ENCODE measurements at places on chromosomes 3 and 15.

DNA sequence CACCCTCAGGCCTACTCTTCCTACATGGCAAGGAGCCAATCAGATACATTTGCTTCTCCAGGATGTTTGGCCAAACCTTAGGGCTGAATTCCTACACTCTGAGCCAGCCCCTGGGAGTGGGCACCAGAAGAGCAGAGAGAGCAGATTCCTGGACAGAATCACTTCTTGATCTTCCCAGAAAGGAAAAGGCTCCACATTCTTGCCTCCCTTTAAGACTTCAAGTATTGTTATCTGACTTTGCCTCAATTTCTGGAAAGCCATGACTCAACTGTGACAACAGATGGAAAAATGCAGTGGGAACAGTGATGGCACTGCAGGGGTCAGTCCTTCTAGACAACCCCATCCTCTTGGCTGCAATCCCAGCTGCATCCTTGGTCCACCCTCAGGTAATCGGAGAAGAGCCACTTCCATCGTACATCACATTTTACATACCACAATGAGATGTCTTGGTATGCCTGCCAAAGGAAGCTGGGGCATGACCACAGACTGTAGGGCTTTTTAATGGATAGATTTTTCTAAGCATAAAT lies 21.0 kb downstream of the SLCO2A1 start:
- DNase-seq: no peak

DNA sequence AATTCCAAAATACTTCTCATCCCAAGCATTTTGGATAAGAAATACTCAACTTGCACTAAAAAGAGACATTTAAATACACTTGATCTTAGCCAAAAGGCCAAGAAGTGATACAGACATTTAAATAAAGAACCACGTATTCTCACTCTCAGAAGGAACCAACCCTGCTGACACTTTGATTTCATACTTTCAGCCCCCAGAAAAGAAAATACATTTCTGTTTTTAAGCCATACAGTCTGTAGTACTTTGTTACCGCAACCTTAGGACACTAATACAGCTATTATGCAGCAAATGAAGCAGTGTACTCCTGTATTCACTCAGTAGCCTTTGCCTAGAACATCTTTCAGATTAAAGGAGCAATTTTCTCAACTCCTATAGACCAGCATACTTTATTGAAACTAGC lies 86.7 kb downstream of the TBC1D5 start:
- DNase-seq: no peak

GRCh38 chr15:63071288-63071909 lies 28.9 kb downstream of the TPM1 start:
- no peak for DNase-seq

DNA sequence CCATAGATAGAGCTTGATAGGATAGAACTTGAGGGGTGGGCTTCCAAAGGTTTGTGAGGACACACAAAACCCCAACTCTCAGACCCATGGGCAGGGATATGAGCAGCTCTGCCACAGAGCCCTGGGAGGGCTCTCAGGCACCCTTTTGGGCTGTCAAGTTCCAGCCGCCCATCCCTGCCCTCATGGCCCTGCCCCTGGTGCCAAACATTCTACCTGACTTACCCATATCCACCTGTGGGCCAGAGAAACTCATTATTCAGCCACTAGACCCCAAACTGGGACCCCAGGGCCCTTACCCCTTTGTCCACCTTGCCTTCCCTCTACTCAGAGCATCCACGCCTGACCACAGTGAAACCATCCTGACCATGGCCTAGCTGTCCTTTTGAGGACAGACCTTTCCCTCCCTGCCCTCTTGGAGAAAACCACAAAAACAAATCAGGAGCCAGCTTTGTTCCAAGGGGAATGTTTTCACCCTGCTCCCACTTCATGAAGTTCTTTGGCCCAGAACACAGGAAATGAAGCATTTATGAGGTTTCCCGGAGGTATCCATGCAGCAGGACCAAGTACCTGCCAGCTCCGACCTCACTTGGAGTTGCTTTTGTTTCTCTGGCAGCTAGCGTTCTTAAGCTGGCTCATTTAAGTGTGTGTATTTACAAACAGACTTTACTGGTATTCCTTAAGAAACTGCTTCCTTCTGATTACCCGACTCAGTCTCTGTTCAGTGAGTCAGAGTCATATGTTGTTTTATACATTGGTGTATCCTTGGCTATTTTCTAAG lies 34.2 kb upstream of the GALNT15 start:
- no peak for DNase-seq

GRCh38 chr3:65444447-65444815 lies 594.3 kb downstream of the MAGI1 start:
- no peak for DNase-seq

- no peak for DNase-seq
Measured at GRCh38 chr3:6251612-6252400, 609.1 kb upstream of the GRM7 start.

DNA sequence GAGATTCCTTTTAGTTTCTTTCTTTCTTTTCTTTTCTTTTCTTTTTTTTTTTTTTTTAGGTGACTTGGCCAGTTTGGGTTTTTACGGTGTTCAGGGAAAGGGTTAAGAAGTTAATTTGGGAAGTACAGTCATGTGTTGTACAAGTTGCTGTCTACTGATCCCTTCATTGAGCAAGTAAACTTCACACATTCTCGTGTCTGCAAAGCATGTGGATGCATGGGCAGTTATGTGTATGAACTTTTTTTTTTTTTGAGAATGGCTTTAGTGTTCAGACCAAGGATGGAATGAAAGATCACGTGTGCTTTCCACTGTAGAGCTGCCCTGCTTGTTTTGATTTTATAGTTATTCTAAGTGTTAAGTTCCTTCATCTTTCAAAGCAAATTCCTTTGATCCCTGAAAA lies 132.3 kb downstream of the PGPEP1L start:
- no peak for DNase-seq

- DNase-seq: no peak
Measured at GRCh38 chr3:37144806-37145205, 29.6 kb downstream of the LRRFIP2 start.

- no peak for DNase-seq
Measured at GRCh38 chr15:81006124-81006523, 5.4 kb downstream of the TLNRD1 start.

DNA sequence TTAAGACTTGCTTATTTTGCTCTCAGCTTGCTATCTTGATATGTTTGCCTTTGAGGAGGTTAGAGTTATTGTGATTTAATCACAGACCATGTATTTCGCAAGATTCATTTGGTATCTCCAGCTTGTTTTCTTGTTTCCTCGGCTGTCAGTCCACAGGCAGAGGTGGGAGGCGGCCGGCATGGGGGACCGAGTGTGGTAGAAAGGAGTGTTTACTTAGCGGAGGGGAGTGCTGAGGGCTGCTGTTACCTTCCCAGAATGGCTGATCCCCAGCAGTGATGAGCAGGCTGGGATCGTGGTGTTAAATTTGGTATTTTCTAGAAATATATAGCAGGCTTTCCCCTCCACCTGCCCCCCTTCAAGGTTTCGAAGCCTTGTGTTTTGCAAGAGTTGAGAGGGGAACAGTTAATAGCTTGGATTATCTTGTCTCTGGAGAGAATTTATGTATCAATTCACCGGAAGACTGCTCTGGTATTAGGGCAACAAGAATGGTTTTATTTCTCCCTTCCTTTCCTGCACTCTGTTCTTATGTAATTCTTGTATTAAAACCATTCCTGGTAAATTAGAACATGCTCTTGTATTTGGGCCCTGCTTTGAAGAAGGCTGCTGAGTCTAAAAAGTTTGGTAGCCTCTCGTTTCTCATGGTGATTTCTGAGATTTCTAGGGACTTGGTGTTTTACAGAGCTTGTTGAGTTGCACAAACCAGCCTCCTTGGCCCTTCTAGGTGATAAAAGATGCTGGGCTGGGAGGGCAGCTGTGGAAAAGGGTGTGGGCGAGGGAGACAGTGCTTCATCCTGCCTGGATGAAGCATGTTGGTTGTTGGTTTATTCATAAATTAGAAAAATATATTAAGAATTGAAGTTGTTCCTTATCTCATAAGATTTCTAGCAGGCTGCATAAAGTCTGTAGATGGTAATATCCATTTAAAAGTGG lies 151.4 kb downstream of the IGF1R start:
- no peak for DNase-seq

DNA sequence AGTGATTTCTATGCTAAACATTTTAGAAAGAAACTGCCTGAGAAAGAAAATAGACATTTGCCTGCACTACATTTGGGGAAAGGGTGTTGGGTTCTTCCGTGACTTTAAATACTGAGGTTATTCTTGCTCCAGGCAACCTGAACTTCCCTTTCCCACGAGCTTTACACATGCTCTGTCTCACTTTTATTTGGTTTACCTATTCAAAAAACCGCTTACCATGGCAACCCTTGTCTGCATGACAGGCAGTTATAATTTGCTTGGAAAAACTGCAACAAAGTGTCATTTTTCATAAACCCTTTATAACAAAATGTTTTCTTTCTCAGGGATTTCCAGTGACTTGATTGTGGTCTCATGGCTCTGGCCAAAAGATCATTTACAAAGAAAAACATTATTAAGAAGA lies 416.3 kb upstream of the MEIS2 start:
- DNase-seq: no peak

GRCh38 chr3:42057561-42058211 lies 33.5 kb upstream of the TRAK1 start:
- DNase-seq: no peak

DNA sequence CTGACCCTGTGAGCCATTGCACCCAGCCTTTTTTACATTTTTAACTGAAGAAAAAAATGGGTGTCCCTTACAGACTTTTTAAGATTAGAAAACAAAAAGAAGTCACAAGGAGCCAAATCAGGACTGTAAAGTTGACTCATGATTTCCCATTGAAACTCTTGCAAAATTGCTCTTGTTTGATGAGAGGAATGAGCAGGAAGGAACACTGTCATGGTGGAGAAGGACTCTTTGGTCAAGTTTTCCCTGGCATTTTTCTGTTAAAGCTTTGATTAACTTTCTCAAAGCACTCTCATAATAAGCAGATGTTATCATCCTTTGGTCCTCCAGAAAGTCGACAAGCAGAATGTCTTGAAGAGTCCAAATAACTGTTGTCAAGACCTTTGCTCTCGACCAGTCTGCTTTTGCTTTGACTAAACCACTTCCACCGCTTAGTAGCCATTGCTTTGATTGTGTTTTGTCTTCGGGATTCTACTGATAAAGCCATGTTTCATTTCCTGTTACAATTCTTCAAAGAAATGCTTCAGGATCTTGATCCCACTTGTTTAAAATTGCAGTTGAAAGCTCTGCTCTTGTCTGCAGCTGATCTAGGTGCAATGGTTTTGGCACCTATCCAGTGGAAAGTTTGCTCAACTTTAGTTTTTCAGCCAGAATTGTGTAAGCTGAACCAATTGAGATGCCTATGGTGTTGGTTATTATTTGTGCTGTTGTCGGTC lies 369.4 kb downstream of the MAGI1 start:
- no peak for DNase-seq
